ENCODE measurements at places on chromosomes 6 and 20.

- DNase-seq: no peak
These were observed 41.2 kb downstream of the CEBPB start for GRCh38 chr20:50231854-50232253.

GRCh38 chr6:119590066-119590465 lies 240.5 kb upstream of the MAN1A1 start:
- no peak for DNase-seq

DNA sequence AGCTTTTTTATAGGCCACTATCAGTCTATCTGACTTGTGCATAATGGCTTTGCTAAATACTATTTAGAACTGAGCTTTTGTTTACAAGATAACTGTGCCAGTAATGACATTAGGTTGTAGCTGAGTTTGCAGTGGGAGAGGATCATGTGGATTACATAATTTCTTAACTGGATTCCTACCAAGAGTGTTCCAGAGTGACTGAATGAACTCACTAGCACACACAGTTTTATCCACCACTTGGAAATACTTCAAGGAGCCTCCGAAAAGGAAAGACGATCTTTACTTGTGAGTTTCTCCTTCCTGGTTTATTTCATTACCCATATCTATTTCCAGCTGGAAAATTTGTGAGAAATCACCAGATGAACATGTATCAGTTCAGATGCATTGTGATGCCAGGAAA lies 10.9 kb upstream of the SYNE1 start:
- DNase-seq: no peak

- DNase-seq: no peak
These were observed 42.1 kb downstream of the ANKRD6 start for GRCh38 chr6:89475101-89475500.

- no peak for DNase-seq
These were observed 181.7 kb downstream of the WDR27 start for GRCh38 chr6:169520104-169520503.

DNA sequence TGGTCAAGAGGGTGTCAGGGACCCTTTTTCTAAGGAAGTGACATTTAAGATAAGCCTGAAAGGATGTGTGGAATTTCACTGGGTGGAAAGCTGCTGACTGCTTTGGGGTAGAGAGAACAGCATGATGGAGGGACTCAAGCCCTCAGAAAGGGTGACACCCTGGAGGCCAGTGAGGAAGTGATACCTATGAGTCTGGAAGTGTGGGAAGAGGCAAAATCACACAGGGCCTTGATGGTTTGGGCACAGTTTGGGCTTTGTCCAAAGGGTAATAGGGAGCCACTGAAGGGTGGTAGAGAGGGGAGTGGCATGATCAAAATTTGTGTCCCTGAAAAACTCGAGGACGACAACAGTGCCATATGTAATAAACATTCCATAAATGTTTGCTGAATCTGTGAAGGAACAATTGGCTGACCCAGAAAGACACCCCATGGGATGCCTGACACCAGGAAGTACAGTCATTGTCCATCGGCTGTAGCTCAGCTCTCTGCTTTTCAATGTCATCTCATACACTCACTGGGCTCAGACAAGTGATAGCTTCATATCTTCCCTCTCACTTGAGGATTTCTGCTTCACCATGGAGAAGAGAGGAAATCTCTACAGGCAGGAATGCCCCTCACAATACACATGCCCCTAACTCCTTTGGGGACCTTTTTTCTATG lies 21.3 kb downstream of the CASS4 start:
- no peak for DNase-seq

- no peak for DNase-seq
These were observed 1336.7 kb upstream of the CITED2 start for GRCh38 chr6:140711019-140711613.

All from stimulated activated CD4-positive, alpha-beta T cell treated with anti-CD3 and anti-CD28 coated beads, Interleukin-1b, Interleukin-23, amount 100 ng/mL, for 48 hours (primary cell).